Naive thymus-derived CD4-positive, alpha-beta T cell (primary cell): ENCODE measurements at places on chromosomes 3 and 15. TPM values are rescaled to one million over a fixed set of nuclear protein-coding genes. Genes with fewer than 3 reads are reported as not detected.

The RNF111 gene
- total RNA-seq: 58.6 TPM

The NCKIPSD gene
- 20.3 TPM for total RNA-seq

The GTF2E1 gene
- total RNA-seq: 25.3 TPM

- H3K27me3 ChIP-seq: peaks cover 5% of the 10 kb centered on the region
- H3K4me3 ChIP-seq: peak overlapping the region; percentile 39
- peaks cover 3% of the 10 kb centered on the region for H3K4me1 ChIP-seq
- H3K27ac ChIP-seq: no peak overlapping the region
- no peaks in the 10 kb centered on the region for H3K36me3 ChIP-seq
- DNase-seq: no peak
These were observed 1.6 kb downstream of the CYP11A1 start for GRCh38 chr15:74365598-74366445.

- no peaks in the 10 kb centered on the region for H3K27me3 ChIP-seq
- no peaks in the 10 kb centered on the region for H3K36me3 ChIP-seq
- H3K4me1 ChIP-seq: peaks cover 27% of the 10 kb centered on the region
- DNase-seq: no peak
- peak overlapping the region; percentile 90 for H3K27ac ChIP-seq
These were observed 532 bp upstream of the SELENOT start for GRCh38 chr3:150602426-150603152.

- H3K27me3 ChIP-seq: no peaks in the 10 kb centered on the region
- H3K36me3 ChIP-seq: no peaks in the 10 kb centered on the region
- H3K27ac ChIP-seq: no peak overlapping the region
- H3K4me3 ChIP-seq: no peak overlapping the region
- H3K4me1 ChIP-seq: no peaks in the 10 kb centered on the region
These were observed 13.8 kb upstream of the CCR1 start for GRCh38 chr3:46221938-46222337.

DNA sequence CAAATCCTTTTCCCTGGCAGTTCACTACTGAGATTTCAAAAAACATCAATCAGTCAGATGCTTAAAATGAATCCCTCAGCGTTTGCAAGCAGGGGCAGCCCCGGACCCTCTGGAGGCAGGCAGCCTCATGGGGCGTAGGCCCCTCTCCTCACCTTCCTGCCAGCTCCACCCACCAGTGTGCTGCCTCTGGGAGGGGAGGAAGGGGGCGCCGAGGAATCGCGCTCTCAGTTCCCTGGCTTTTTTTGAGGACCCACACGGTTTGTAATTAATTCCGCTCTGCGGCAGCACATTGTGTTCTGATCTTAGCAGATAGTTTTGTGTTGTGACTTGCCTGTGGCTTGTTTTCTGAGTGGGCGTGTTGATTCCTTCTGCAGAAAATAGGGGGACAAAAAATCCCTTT, 159.9 kb downstream of the KLF13 start:
- DNase-seq: no peak
- peaks cover 38% of the 10 kb centered on the region for H3K4me1 ChIP-seq
- H3K27ac ChIP-seq: no peak overlapping the region
- no peaks in the 10 kb centered on the region for H3K27me3 ChIP-seq
- H3K4me3 ChIP-seq: no peak overlapping the region

GRCh38 chr15:100902436-100903167, 16.6 kb upstream of the LRRK1 start:
- no peak for DNase-seq
- no peaks in the 10 kb centered on the region for H3K36me3 ChIP-seq
- no peak overlapping the region for H3K4me3 ChIP-seq
- H3K27ac ChIP-seq: no peak overlapping the region
- H3K27me3 ChIP-seq: no peaks in the 10 kb centered on the region
